ENCODE measurements at places on chromosomes 16 and 17.

GRCh38 chr17:48131216-48131824, 23.8 kb downstream of the SNX11 start:
- DNase-seq = peak; percentile 4

GRCh38 chr17:48878920-48879898, 13.4 kb upstream of the ATP5MC1 start:
- peak; percentile 14 for DNase-seq

- no peak for DNase-seq
Measured at GRCh38 chr16:49639739-49640431, 216.0 kb downstream of the ZNF423 start.

GRCh38 chr16:1169285-1170075, 16.6 kb downstream of the CACNA1H start:
- no peak for DNase-seq

- DNase-seq = no peak
Measured at GRCh38 chr16:57890752-57891111, 80.2 kb downstream of the CNGB1 start.

Data from activated T-helper 1 cell treated with Interleukin-2 at 50 U/mL for 16 hours (primary cell).